ENCODE measurements at places on chromosomes 2 and 18. TPM values are rescaled to one million over a fixed set of nuclear protein-coding genes. Genes with fewer than 3 reads are reported as not detected.

CDK5R2 gene
- not detected for total RNA-seq

ANKRD30BL gene
- not detected for total RNA-seq

REG1B gene
- total RNA-seq: not detected

TEKT4 gene
- total RNA-seq: not detected

ADRA2B gene
- total RNA-seq: 2.8 TPM

ATIC gene
- total RNA-seq: 61.7 TPM

ITPRIPL1 gene
- 6.6 TPM for total RNA-seq

KCNIP3 gene
- not detected for total RNA-seq

REG3G gene
- total RNA-seq: not detected

TUBA3E gene
- not detected for total RNA-seq

KCNG2 gene
- not detected for total RNA-seq

DNA sequence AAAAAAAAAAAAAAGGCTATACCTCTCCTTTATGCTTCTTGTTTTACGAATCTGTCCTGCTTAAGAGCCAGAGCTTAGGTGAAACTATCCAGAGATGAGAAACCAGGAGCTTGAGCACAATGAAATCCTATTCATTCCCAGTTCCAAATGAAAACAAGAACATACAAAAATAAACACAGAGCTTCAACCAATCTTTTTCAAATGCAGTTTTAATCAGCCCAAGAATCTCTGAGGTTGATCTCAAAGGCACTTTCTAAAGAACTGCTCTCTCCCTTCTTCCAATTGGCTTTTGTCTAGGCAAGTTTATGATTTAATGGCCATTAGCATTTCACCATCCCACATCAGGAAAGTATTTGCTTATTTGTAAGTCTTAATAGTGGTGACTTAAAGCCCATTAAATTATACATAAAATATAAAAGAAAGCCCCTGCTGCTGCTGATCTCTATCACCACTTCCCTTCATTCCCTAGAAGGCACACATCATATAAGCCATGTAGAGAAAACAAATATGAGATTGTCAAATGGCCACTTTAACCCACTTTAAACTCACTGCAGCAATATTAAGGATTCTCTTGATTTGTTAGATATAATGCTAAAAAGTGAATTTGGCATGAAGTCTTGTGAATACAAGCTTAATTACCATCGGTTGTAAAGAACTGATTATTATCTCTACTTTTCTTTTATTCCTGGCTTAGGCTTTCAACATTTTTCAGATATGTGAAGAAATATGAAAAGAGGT lies 29.3 kb upstream of the SCN9A start:
- DNase-seq: no peak

GRCh38 chr2:27351802-27352598 lies 4.6 kb downstream of the GTF3C2 start:
- no peak for DNase-seq

GRCh38 chr2:201362396-201362795 lies 5.3 kb upstream of the FLACC1 start:
- DNase-seq: no peak

DNA sequence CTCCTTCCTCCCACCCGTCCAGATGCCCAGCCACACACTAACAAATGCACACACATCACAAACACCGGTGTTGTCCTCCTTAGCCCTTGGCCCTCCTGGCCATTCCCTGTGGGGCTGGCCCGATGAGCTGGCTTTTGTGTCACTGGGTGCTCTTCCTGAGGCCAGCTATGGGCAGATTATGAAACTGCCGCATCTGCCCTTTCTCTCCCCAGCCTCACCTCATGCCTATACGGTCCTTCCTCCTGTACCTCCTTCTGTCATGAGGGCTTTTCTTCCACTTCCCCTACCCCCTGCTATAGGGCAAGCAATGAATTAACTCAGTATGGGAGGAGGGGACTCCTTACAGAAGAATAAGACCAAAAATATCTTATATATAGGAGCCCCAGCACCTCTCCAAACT lies 10.3 kb upstream of the INO80C start:
- no peak for DNase-seq

GRCh38 chr2:136117391-136117841 lies 533 bp downstream of the CXCR4 start:
- DNase-seq: peak; percentile 30

DNA sequence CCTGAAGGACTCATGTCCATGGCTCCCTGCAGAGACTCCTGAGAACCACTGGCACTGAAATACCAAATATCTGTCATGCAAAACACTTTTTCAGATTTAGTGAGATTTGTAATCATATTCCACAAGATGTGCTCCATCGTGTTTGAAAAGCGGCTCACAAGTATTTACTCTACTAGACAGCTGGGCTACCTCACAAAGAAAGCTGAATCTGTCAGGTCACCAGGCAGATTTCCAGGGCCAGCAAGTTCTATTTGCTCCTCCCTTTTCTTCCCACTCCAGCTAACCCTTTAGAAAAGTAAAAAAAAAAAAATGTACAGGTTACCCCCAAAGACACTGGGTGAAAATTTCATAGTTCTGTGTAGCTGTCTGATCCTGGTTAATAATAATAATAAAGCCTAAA lies 22.9 kb downstream of the WIPF1 start:
- DNase-seq: no peak

DNA sequence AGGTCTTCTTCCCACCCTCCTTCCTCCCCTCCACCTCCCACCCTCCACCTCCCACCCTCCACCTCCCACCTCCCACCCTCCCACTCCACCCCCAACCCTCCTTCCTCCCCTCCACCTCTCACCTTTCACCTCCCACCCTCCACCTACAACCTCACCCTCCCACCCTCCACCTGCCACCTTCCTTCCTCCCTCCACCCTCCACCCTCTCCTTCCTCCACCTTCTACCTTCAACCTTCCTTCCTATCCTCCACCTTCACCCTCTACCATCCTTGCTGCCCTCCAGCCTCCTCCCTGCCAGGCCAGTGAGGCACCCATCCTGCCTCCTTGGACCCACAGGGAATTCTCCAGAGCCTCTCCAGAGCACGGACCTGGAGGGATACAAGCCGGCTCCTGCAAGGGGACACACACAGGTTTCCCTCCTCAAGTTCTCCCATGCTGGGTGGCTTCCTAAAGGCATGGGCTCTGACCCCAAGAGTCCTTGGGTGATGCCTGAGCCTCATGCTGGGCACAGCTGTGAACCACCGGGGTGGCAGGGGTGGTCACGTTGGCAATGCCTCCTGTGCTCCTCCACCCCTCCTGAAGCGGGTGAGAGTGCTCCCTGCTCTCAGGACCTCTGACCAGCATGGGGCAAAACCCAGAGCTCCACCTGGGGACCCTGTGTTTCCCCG lies 293.0 kb downstream of the NDUFA10 start:
- DNase-seq: no peak

GRCh38 chr2:178211460-178211859 lies 17.1 kb downstream of the OSBPL6 start:
- no peak for DNase-seq

- no peak for DNase-seq
Measured at GRCh38 chr2:88232074-88232782, 62.1 kb downstream of the THNSL2 start.

DNA sequence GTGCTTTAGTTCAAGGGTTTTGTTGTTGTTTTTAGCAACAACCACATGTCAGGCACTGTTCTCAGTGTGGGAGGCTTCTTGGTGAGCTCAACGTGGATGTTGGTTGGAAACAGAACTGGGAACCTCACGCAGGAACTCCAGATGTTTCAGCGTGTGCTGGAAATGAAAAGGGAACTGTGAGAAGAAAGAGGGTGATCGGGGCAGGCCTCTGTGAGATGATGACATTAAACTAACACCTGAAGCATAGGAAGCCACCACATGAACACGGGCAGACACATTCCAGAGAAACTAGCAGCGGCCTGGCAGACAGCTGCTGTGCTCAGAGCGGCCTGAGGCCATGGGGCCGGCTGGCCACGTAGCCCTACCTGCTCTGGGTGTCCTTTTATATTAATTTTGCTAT lies 66.4 kb downstream of the COA5 start:
- DNase-seq: no peak

- DNase-seq: no peak
Measured at GRCh38 chr18:53534695-53535094, 689.8 kb downstream of the MBD2 start.

GRCh38 chr2:20179755-20180594 lies 45.0 kb downstream of the SDC1 start:
- no peak for DNase-seq

DNA sequence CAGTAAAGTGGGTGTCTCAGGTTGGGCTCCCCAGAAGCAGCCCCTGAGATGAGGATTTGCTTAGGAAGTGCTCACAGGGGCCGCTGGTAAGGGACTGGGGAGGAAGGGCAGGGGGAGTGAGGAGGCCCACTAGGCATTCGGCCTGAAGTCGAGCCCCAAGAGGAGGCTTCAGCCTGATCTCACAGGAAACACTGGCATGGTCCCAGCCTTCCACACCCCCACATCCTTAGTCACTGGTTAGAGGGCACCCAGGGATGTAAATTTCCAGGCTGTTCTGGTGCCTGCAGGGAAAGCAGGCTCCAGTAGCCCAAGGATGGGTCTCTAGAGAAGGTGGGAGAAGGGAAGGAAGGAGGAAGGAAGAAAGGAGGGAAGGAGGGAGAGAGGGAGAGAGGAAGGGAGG lies 22.4 kb upstream of the KCNK3 start:
- DNase-seq: no peak

- DNase-seq: no peak
Measured at GRCh38 chr2:20594957-20595356, 55.9 kb downstream of the HS1BP3 start.

DNA sequence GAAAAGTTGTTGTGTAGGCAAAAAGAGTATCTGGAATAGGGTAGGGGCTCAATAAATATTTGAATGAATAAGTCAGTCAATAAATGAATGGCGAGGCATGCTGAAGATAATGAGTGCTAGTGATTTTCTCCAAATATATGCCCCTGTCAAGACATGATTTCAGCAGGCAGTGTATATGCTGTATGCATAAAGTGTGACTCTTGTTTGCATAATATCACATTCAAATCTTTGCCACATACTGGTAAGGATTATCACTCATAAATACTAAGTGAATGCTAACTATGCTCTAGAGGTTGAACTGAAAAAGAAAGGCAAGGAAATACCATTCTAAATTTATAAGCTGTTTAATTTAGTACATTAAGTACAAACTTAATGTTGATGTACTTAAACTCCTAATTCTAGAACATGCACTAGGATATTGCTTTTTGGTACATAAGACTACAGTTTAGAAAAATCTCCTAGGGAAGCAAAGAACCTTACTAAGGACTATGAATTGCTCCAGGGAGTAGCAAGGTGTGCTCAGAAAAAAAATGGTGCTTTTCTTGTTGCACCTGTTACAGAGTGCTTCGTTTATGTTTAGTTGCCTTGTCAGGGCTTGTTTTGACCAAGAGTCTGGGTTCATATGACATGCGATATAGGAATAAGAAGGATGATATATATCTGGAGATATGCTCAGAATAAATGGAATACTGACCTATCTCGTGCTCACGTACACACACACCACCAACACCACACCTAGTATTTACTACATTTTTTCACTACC lies 224.0 kb upstream of the TANK start:
- DNase-seq: no peak

DNA sequence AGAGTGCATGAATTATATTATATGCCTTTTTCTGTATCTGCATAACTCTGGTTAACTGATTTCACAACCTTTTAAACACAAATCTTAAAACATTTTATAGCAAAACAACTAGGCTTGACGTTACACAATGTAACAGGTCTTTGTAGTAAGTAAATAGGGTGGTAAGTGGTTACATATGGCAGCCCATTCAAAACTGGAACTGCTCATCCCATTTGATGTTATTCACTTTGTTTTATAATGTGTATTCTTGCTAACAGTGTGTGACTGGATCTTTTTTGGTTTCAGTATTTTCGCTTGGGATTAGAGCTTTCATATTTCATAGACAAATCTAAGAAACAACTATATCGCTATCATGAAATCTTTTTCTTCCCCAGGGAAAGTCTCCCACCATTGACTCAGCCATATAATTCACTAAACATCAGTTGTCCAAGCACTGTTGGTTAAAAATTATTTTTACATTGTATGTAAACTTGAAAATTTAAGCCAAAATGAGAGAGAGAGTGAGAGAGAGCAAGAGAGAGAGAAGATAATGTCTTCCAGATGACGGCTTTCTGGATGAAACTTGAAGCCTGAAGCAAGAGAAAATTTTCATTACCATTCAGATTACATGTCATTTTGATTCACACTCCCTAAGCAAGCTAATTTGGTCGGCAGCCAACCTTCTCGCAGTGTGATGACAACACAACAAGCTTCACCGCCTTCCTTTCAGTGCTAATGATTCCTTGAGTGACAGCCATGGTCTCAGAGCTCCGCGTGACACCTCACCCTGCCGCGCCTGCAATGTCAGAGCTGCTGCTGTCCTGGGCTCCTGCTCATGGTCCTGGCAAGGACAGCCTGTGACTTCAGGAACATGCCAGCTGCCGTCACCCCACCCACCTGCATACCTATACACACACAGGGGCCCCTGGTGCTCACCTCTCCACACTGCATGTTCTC lies 946.9 kb upstream of the SOX11 start:
- no peak for DNase-seq

DNA sequence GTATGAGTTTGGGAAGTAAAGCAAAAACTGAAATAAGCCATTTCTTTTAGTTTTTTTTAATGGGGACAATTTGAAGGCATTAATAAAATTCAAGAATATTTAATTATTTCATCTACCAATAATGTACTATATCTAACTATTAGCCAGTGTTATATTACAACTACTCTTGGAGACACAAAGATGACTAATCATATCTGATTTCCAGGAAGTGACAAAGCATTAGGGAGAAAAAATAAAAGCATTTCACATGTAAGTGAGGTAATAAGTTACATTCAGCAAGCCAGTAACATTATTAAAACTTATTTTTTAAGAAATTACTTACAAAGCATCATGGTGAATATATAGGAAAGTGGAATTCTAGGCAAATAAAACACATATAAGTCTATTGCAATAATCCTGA lies 781.3 kb upstream of the NRXN1 start:
- DNase-seq: no peak

- no peak for DNase-seq
Measured at GRCh38 chr2:28347596-28347995, 45.1 kb upstream of the FOSL2 start.

GRCh38 chr2:62234755-62235655 lies 39.1 kb downstream of the B3GNT2 start:
- no peak for DNase-seq

GRCh38 chr2:34670482-34670881 lies 1071.4 kb upstream of the FAM98A start:
- no peak for DNase-seq

GRCh38 chr18:58966005-58966677 lies 101.5 kb downstream of the ZNF532 start:
- DNase-seq: no peak

GRCh38 chr18:56097621-56098020 lies 509.6 kb upstream of the TCF4 start:
- DNase-seq: no peak
